Stimulated activated CD8-positive, alpha-beta memory T cell treated with anti-CD3 and anti-CD28 coated beads, Interleukin-7, amount 100 ng/mL, for 48 hours (primary cell): ENCODE measurements at places on chromosomes 1 and 21.

DNA sequence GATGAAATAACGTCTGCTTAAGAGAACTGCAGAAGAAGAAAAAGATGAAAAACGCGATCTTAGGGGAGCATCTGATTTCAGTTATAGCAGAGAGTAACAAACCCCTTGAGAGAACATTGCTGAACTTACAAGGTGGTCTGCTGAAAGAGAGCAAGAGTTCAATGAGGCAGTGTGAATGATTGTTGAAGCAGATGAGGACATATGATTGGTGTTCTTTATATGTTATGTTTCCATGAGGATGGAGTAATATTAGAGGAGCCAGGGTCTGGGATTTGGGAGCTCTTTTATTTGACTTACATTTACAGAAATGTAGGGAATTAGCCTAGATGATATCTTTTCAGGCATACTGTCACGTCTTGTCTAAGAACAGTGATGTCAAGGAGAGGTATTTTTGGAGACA lies 1302.0 kb downstream of the KCNT2 start:
- DNase-seq, result no peak

DNA sequence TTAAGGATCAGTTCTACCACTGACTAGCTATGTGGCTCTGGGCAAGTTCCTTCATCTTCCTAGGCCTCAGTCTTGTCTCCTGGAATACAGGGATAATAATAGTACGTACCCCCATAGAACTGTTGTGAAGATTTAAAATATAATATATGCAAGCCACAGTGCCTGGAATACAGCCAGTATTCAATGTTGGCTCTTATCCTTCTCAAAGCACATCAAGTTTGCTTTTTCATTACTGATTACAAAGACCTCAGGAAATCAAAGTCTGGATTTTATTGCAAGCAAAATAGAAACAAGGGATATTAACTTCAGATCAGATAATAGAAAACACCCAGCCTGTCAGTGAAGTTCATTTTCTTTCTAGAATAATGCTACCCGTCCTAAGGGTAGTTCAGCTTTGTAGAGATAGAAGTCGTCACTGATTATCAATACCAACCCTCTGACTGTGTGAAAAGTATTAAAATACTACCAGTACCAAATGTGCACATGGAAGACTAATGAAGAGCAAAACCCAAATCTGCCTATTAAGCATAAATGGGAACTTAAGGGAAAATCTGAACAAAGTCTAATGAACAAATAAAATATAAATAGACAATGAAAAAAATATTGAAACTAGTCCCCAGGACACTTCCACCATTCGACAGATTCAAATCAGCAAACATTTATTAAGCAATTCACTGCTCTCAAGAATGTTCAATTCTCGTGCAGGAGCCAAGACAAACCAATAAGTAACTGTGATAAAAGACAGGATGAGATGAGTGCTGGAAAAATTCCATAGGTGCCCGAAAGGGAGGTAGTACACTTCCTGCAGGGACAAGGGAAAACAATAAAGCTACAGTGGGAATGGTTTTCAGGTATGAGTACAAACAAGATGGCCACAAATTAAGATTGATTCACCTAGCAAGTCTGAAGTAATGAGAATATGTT lies 206.2 kb downstream of the SMYD3 start:
- DNase-seq, result no peak

- DNase-seq, result no peak
Measured at GRCh38 chr1:12284486-12284885, 54.7 kb downstream of the VPS13D start.

DNA sequence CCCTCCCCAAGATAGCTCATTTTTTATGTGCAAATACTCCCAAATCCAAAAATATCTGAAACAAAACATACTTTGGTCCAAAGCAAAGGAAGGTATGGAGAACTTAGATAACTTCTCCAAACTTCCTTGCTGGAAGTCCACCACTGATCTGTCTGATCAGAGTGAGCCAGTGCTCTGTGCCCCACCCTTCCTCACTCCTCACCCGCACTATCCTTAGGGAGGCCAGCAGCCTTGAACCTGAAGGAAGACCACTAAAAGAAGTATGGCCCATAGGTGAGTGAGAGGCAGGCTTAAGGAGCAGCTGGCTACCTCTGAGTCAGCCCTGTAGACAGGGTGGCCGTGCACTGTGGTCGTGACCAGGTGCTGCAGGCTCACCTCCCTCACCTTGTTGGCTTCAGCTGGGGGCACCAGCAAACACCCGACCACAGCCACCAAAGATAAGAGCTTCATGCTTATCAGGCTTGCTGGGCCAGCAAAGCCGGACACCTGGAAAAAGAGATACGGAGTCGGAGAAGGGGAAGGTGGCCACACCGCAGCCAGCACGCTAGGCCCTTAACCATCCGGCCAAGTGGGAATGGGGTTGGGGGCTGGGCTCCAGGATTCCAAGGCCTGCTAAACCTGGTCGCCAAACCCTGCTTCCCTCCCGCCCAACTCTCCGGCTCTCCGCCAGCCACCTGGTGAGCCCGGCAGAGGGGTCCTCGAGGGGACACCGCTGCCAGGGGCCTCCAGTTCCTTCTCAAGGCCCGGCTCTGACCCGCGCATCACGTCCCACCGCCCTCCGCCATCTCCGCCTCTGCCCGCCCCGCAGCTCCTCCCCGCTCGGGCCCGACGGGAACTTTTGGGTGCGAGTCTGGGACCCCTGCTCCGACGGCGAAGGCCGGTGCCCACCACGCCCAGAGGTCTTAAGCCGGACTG lies 543 bp downstream of the TMEM9 start:
- DNase-seq, result no peak

GRCh38 chr1:228830954-228831481 lies 95.7 kb downstream of the RHOU start:
- no peak for DNase-seq

DNA sequence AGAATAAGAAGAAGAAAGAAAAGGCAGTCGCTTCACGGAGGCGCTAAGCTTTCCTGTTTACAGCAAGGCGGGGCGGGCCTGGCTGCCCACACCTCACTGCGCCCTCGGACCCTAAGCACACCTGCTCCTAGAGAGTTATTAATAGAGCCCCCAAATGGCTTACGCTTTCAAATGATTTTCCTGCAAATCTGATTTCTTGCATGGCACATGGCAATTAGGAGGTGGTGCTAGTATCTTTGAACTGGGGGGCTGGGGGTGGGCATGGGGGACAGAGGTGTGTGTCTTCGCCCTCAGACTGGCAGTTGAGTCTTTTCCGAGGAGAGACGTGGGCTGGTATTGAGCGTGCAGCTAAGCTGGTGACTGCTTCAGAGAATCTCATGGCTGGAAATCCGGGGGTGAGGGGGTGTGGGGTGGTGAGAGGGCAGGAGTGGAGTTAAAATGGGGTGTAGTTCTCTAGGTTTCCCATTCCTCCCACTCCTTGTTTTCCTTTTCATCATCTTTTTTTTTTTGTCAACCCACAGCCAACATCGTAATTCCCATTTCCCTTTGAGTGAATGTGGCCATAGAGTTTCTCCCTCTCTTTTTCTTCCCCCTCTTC lies 1.3 kb downstream of the S1PR1 start:
- DNase-seq, result peak; percentile 67

- no peak for DNase-seq
Measured at GRCh38 chr1:14800500-14801076, 202.1 kb downstream of the KAZN start.

DNA sequence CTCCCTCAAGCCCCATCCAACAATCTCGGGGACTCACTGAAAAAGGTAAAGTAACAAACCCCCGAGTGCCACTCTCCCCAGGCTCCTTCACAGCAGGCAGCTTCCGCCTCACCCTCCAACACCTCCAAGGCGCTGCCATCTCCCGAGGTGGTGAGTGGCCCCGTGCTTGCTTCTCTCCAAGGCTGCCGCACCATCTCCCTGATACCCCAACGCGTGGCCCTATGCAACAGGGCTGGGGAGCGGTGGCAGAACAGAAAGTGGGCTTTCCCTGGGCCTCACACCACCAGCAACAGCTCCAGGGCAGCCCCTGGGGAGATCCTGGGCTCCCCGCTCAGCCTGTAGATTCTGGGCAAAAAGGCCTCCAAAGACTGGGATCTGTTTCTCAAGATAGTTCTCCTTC lies 105.1 kb downstream of the RAVER2 start:
- no peak for DNase-seq

DNA sequence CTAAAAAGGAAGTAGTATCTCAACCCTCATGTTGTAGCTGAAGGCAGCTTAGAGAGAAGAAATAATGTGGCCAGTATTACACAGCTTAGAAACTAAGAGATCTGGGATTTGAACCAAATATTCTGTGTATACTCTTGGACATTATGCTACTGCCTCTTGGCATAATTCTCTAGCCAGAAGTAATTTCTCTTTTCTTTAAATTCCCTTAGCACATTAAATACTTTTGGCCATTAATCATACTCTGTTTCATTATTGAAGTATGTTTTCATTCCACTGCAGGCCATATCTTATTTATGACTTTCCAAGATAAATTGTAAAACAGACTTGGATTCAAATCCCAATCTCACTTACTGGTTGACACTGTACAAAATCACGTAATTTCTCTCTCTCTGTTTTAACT lies 181.3 kb upstream of the SPAG17 start:
- DNase-seq, result no peak

DNA sequence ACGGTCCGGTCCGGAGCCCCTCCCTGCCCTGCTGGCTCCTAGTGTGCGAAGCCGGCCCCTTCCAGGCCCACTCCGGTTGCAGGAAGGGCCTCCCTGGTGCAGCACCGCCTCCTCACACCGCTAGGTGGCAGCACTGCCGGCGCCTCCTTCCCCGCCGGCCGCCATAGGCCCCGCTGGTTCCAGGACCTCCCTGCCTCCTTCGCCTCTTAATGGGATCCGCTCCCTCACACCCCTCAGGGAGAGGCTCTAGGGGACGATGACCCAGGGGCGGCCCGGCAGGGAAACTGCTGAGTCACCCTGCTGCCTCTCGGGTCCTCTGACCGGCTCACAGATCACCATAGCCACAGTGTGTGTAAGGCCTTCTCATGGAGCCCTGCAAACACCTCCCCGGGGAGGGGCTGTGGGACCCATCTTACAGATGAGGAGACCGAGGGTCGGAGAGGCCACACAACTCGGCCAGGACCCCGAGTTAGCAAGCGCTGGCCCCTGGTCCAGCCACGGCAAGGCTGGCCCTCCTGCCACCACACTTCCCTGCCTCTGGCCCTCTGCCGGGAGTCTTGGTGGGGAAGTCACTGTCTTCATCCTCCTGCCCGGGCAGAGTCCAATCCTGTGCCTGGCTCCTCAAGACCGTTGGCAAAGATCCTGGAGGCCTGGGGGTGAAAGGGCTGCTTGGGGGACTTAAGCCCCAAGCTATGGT lies 1.6 kb upstream of the AJAP1 start:
- DNase-seq, result peak; percentile 30

DNA sequence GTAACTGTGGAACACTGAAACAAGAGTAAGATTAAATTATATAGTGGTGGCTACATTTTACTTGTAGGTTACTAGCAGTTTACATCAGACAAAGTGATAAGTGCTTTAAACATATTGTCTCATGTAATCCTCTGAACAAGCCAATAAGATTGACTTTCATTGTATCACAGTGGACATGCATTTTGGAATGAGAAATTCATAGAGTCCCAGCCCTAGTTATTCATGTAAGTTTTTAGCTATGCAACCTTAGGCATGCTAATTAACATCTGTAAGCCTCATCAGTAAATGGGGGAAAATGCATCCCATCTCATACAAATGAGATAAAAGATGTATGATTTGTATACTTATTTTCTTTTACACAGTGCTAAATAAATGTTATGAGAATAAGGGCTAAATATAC lies 1038.1 kb upstream of the ADGRL4 start:
- DNase-seq, result no peak

DNA sequence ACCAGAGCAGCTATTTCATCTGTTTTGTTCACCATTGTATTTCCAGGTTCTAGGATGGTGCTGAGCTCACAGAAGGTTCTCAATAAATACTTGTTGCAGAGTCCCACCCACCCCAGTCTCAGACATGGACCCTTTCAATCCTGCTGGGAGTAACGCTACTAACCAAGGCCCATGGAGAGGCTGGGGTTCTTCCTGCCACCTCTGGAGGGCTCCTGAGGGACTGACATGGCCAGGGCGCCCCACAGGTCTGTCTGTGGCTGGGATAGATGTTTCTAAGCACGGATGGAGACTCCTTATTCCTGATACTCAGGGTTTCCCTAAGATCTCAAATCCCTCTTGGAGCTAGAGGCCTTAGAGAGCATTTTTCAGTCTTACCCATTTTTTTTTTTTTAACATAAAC lies 87.4 kb downstream of the EPHB2 start:
- DNase-seq, result no peak

DNA sequence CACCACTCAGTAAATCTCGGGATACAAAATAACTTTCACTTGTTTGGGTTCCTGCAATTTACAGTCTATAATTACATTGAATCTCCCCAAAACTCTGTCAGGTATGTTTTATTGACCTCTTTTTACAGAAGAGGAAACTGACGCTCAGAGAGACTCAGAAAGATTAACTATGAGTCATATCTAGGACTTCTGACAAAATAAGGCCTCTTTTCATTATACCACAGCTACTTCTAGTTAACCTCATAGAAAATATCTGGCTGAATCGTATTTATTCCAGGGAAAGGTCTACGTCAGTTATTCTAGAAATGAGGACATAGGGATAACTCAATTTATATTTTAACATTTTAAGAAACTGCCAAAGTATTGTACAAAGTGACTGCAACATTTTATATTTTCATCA lies 211.1 kb upstream of the FAM78B start:
- no peak for DNase-seq

DNA sequence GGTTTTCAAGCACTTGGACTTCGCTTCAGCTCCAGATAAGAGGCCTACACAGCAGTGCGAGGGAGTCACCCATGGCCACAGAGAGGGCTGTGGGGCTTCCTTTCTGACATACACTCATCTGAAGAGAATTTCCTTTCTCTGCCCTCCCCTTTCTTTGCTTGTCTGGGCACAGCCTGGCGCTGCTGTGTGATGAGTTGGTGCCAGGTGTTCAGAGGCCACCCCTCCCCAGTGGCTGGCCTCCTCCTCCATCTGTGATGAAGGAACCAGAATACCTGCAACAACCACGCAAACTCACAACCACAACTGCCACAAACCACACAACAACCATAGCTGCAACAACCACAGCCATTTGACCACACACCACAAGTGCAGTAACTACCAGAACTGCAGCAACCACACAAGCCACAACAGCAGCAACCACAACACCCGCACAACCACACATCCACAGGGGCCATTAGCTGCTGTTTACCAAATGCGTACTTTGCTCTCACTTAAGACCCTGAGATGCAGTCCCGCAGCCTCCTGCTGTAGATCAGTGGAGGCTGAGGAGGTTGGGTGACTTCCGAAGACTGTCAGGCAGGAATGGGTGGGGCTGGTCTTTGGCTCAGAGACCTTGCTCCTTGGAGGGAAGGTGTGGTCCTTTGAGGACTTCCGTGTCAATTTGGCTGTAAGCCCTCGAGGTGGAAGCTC lies 71.1 kb downstream of the IER5 start:
- no peak for DNase-seq

GRCh38 chr21:39637971-39638240 lies 25.2 kb downstream of the B3GALT5 start:
- DNase-seq, result no peak

- no peak for DNase-seq
Measured at GRCh38 chr1:78715181-78715661, 65.6 kb downstream of the IFI44 start.
